ENCODE measurements at places on chromosomes 7 and 10.

DNA sequence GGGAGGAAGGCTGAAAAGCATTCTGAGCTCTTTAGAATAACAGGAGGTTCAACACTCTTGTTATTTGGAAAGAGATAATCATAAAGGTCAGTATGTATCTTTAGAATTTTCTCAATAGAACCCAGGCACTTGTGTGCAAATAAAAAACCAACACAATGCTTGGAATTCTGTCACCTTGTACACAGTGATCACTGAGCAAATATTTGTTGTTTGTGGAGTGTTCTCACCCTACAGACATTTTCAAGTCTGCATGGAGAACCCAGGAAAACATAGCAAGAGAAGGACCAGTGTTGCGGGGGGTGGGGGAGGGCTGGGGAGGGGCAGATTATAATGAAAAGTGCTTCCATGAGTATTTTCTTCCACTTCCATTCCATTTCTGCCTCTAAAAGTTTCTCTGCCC, 87.4 kb downstream of the FAM107B start:
- DNase-seq = no peak

GRCh38 chr7:128075242-128076095, 44.2 kb upstream of the LRRC4 start:
- no peak for DNase-seq

DNA sequence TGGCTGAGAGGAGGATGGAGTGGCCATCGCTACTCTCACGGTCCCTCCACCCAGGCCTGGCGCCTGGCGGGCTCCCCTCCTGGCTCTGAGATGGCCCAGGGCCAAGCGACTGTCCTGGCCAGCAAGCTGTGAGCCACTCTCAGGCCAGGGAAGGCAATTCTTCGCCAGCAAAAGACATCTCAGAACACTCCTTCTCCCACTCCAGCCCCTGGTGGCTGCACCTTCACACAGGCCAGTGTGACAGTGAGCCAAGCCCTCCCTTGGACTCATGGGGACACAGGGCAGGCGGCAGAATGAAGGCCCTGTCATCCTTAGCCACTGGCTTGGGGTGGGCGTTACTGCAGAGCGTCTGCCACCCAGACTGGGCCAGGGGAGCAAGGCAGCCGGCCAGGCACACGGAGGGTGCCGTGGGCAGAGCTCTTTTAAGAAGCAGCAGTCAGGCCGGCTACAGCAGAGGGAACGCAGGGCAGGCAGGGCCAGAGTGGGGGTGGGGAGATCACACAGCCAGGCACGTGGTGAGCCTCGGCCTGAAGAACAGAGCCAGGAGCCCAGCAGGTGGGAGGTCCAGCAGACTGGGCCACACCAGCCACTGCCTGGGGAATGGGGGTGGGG, 14.4 kb downstream of the STK32C start:
- no peak for DNase-seq

- no peak for DNase-seq
Measured at GRCh38 chr7:29573567-29573966, 9.9 kb downstream of the PRR15 start.

GRCh38 chr10:30988831-30989435, 42.7 kb downstream of the ZNF438 start:
- DNase-seq = no peak

- no peak for DNase-seq
Measured at GRCh38 chr10:13608246-13608853, 21.6 kb downstream of the PRPF18 start.

Measured in activated naive CD8-positive, alpha-beta T cell treated with anti-CD3 and anti-CD28 coated beads for 36 hours (primary cell).